ENCODE measurements at places on chromosomes 5 and 9.

GRCh38 chr9:131804826-131805225 lies 65.0 kb upstream of the RAPGEF1 start:
- DNase-seq = no peak

DNA sequence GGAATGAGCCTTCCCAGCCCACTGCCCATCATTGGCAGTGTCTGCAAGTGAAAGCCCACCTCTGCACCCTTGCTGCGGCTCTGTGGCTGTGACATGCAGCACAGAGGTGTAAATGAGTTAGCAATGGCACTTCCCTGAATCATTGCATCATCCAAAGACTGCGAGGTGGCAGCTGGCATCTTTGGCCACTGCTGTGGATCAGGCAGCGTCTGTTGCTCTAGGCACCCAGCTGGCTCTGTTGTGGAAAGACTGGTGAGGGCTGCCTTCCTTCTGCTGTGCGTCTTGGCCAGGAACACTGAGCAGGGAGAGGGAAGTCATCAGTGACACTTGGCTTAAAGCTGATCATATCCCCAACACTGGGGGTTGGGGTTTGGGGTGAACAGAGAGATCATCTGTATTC lies 64.5 kb downstream of the MFAP3 start:
- DNase-seq = no peak

DNA sequence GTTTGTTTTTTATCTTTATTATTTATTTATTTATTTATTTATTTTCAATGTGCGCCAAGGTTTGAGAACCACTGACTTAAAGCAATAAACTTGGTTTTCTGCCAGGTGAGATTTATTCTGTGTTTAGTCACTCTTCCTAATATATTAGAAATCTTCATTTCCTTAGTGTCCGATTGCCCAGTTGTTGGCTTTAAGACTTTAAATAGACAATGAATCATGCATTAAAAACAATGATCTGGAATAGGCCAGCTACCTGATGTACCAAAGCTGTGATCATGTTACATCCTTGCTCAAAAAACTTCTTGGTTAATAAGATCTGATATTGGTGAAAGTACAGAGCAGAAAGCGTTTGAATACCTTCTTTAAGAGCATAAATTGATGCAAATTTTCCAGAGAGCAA lies 52.1 kb upstream of the ERBIN start:
- DNase-seq = no peak

DNA sequence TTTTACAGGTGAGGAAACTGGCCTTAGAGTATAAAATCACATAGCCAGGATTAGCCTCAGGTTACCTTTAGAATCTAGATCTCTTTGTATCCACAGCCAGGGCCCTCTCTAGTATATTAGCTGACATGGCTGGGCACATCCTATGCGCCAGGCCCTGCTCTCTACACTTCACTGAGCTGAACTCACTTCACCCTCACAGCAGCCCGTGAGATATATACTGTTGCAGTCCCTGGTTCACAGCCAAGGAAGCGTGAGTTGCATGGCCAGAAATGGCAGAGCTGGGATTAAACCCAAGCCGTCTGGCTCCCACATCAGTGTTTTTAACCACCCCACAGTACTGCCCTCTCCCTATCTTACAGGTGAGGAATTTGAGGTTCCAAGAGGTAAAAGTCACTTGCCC lies 58.4 kb downstream of the DAB2IP start:
- no peak for DNase-seq

GRCh38 chr9:75992482-75993206 lies 102.2 kb downstream of the PCSK5 start:
- no peak for DNase-seq

- no peak for DNase-seq
These were observed 133.1 kb downstream of the MACIR start for GRCh38 chr5:103391659-103392058.

GRCh38 chr9:114785866-114786650 lies 19.8 kb downstream of the TNFSF15 start:
- DNase-seq = no peak
